ENCODE measurements at places on chromosomes 11 and 22.
A peak's percentile ranks its signal among the peaks of the same experiment; 100 is the strongest.

DNA sequence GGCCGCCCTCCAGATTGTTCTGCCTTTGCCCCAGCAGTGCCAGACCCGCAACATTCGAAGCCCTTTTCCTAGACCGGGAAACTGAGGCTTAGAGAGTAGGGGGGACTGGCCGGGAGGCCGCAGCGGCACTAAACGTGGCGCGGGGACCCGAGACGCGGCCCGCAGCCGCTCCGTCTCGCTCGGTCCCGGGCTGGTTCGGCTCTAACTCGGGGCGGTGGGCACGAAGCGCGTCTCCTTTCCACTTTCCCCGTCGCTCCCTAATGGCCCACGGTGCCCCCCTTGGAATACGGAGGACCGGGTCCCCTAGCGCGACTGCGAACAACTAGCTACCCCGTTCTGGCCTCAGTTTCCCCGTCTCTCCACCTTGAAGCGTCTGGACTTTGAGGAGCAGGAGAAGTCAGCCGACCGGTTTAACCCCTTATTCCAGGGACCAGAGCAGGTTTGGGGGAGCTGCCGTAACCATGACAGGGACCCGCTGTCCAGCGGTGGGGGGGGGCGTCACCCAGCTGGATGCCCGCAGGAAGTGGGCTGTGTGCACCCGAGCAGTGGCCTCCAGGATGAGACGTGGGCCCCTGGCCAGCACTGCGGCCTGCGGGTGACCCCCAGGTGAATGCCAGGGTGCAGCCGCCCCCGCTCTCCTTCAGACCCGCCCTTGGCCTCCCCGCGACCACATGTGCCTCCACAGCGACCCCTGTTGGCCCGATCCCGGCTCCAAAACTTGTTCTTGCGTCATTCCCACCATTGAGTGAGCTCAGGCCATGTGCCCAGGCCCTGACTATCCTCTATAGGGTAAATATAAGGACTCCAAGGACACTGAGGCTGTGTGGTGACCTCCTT lies 1.1 kb downstream of the CDC42EP1 start:
- peak; percentile 79 for DNase-seq

GRCh38 chr11:41056892-41057569 lies 402.4 kb downstream of the LRRC4C start:
- no peak for DNase-seq

DNA sequence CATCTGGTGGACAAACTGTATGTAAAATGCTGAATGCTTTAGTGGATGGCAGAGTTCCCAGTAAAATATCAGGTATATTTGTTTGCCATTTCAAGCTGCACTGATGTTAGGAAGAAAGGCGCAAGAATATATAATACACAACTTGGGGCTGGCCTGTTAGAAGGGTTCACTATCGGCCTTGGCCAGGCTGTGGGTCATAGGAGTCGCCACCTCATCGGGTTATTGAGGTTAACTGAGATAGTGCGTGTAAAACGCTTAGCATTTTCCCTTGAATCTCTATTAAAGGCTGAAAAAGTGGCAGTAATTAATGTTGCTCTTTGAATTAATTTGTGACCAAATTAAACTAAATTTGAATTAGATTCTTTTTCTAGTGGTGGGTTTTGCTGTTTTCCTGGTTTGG lies 5.1 kb downstream of the FAM118A start:
- no peak for DNase-seq

DNA sequence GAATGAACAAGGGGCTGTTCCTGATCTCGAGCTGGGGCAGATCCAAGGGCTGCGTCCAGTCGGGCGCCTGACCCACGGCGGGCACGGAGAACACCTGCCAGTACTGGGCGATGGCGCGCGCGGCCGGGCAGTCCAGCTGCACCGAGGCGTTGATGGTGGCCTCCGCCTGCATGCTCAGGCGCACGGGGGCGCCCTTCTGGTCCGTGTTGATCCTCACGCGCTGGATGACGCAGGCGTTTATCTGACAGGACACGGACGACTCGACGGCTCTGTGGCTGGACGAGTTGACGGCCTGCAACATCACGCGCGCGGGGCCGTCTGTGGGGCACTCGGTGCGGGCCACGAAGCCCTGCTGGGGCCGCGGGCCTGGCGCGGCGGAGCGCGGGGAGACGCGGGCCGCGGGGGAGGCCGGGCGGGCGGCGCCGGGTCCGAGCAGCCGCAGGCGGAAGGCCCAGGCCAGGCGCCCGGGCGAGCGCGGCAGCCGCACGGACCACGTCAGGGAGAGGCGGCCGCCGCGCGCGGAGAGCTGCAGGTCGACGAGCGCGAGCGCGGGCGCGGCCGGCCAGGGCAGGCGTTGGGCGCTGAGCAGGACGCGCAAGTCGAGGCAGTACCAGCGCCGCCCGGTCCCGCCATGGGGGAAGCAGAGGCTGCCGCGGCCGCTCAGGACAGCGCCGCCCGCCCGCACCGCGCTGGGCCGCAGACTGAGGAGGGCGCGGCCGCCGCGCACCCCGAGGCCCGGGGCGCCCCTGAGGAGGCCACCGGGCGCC lies 511 bp downstream of the PKDREJ start:
- no peak for DNase-seq
